ENCODE measurements at places on chromosomes 1 and 21. TPM values are rescaled to one million over a fixed set of nuclear protein-coding genes. Genes with fewer than 3 reads are reported as not detected.

RGSL1 gene
- not detected for total RNA-seq

IL12RB2 gene
- 0.64 TPM for total RNA-seq

OR6N1 gene
- total RNA-seq = not detected

CELSR2 gene
- total RNA-seq = 9.6 TPM

HSD3B2 gene
- not detected for total RNA-seq

CRNN gene
- not detected for total RNA-seq

ZBTB40 gene
- 21.9 TPM for total RNA-seq

UBQLN4 gene
- total RNA-seq = 47.0 TPM

HAX1 gene
- 65.9 TPM for total RNA-seq

SLC16A1 gene
- 44.4 TPM for total RNA-seq

EVA1C gene
- 43.3 TPM for total RNA-seq

RNU1-2 gene
- total RNA-seq = 2,125 TPM

CYYR1 gene
- 23.8 TPM for total RNA-seq

- no peak for DNase-seq
Observed at GRCh38 chr1:83693427-83694126, 305.4 kb downstream of the TTLL7 start.

- DNase-seq = no peak
Observed at GRCh38 chr1:65371544-65371943, 48.9 kb upstream of the LEPR start.

DNA sequence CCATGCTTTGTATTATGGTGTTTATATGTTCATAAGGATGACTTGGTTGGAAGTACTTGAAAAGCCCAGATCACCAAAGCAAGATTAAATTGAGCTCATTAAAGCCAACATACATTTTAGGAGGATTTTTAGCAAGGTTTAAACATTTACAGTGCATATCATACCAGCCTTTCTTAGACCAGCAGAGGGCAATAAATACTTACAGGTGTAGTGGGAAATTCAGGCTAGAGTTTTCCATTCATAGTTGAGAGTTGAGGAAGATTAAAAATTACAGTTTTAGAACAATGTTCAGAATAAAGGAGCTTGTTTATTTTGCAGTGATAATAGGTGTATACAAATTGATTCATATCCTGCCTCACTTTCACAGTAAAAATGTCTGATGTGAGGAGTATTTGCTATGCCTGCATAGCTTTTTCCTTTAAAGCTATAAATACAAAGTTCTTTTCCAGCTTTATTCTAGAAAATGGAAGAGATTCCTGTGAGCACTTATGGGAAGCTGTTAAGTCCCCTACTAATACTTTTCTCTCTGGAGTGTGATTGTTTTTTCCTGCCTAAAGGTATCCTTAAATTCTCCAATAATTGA is 35.3 kb downstream of the DTL start:
- no peak for DNase-seq

DNA sequence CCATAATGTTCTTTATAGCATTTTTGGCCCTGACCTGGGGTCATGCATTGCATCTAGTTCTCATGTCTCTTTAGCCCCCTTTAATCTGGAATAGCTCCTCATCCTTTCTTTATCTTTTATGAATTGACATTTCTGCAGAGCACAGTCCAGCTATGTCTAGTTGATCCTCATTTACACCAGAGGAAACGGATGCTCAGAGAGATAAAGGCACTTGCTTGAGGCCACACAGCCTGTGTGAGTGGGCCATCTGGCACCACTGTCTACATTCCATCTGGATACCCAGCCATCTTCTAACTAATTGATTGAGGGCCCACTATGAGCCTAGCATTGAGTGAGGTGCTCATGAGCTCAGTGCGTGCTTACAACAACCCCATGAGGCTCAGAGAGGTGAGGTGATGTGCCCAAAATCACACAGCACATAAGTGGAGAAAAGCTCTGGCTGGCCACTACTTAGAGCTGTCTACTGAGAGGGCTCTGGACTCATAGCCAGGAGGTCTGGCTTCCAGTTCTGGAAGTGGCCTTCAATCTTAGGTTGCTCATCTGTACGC is 3.5 kb downstream of the HPCA start:
- DNase-seq = no peak

- no peak for DNase-seq
Observed at GRCh38 chr1:18542351-18542750, 61.6 kb downstream of the KLHDC7A start.

GRCh38 chr1:76122271-76122670 is 47.7 kb downstream of the ST6GALNAC3 start:
- DNase-seq = no peak

- no peak for DNase-seq
Observed at GRCh38 chr1:111489604-111490003, 13.8 kb downstream of the ADORA3 start.

GRCh38 chr1:234871039-234871709 is 257.5 kb downstream of the TOMM20 start:
- peak; percentile 14 for DNase-seq

- no peak for DNase-seq
Observed at GRCh38 chr1:93324486-93325464, 20.9 kb upstream of the DR1 start.

DNA sequence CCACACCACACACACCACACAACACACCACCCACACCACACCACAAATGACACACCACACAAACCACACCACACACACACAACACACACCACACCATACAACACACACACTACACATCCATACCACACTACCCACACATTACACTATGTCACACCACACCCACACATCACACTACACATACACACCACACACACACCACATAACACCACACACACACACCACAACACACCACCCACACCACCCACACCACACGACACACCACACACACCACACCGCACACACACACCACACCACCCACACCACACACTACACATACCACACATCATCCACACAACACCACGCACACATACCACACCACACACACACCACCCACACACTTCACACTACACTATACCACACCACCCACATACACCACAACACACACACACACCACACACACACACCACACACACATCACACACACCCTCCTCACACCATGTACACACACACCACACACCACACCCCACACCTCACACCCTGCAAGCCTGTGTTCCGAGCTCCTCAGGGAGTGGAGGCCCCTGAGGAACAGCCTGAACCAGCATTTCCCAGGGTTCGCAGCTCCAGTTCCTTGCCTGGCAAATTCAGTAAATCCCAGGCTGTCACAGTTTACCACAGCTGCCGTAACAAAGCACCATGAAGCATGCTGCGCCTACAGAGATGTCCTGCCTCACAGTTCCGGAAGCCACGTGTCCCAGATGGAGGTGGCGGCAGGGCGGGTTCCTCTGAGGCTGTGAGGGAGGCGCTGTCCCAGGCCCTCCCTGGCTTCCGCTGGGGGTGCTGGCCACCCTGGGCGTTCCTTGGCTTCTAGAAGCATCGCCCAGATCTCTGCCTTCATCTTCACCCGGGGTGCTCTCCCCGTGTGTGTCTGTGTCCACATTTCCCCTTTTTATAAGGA is 69.8 kb upstream of the ATP5PO start:
- no peak for DNase-seq

- DNase-seq = no peak
Observed at GRCh38 chr1:36182734-36183133, 26.8 kb downstream of the MAP7D1 start.

DNA sequence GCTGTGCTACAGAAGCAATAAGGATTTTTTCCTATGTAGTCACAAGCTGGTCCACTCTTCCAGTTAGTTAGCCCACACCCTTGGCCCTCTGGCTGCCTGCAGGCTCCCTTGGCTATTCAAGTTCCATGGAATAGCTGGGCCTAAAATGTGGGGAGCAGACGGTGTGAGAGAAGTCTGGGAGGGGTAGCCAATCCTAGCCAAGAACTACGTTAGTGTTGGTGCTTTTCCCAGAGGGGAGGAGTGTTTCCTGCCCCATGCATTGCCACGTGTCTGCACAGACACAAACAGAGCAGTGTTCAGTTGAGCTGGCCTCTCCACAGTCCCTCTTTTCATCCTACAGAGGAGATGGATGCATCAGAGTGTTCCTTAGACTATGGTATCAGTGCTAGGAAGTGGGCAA is 59.0 kb upstream of the IPO9 start:
- no peak for DNase-seq

DNA sequence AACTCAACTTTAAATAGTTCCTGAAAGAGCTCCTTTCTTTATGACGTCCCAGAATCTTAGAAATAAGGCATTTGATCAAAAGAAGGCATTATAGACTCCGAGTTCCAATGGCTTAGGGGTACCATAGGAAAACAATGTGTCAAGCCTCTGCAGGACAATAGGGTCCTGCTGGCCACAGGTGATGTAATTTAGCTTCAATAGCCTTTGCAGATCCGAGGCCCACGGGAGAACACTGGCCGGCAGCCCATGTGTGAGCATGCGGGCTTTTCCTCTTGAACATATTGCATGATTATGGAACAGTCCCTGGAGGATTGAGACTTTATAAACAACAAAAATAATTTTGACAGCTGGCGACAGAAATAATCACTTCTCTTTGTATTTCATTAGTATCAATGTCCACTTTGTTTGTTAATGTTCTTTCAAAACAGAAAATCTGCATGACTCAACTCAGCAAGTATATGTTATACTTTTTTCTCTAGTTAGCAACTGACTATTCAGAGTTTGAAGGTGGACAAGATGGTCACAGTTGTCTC is 49.0 kb upstream of the NR5A2 start:
- DNase-seq = no peak

DNA sequence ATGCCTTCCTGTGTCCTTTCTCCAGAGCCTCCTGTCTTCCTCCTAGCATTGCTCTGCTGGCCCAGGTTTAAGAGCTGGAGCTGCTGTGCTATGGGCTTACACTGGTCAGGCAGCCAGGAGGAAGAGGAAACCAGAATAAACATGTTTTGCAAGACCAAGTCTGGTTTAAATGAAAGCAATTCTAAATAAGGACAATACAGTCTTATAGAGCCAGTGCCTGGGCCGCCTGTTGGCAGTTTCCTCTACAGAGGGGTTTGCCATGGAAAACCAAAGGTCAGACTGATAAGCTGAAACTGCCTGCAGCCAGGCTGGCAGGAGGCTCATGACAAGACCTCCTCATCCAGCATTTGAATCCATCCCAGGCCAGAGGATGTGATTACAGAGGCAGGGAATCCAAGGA is 92.9 kb upstream of the FGGY start:
- no peak for DNase-seq

DNA sequence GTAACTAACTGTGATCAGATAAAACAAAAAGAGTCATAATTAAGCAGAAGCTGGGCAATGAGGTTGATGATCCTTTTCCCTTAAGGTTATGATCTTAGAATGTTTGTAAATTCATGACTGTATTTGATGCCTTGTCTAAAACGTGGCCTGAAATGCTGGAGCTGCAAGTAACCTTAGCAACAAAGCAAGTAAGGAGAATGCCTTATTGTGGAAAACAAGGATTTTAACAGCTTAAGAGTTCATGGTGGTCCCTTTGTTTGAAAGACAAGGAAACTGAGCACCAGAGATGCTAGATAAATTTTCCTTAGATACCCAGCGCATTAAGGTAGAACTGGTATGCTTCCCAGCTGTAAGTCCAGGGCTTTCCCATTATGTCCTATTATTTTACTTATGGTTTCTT is 25.7 kb upstream of the XPR1 start:
- no peak for DNase-seq

DNA sequence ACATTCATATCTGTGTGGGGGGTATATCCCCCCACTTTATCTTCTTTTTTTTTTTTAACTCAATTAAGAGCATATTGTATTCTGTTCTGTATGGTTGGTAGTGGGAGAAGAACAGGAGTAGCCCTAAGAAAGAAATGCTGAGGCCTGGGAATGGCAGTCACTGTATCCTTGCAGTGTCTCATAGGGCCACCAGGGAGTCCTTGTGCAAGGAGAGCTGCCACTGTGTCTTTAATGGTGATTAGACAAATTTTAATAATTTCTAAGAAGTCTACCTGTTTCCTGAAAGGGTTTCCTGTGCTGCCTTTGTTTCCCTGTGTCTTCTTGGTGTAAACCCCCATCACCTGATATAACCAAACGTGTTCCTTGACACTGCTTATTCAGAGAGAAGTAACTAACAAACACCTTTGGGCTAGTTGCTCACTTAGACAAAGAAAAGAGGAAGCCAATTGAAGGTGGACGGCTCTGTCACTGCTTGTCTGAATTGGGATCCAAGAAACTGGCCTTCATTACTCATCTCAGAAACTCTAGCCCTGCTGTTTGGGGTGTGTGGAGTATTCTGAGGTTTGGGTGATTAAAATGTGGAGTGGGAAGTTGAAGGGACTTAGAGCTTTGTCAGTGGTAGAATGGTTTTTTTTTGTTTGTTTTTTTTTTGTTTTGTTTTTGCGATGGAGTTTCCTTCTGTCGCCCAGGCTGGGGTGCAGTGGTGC is 15.2 kb downstream of the GIPC2 start:
- no peak for DNase-seq

GRCh38 chr1:181159451-181160140 is 71.1 kb downstream of the IER5 start:
- no peak for DNase-seq

GRCh38 chr1:65259816-65260215 is 49.5 kb upstream of the DNAJC6 start:
- DNase-seq = no peak

GRCh38 chr1:184974056-184974836 is at the start of gene NIBAN1:
TSS of gene NIBAN1 (minus strand) at chr1:184974508. CDS start at chr1:184974356, 152 bp downstream.
- DNase-seq = peak; percentile 65

DNA sequence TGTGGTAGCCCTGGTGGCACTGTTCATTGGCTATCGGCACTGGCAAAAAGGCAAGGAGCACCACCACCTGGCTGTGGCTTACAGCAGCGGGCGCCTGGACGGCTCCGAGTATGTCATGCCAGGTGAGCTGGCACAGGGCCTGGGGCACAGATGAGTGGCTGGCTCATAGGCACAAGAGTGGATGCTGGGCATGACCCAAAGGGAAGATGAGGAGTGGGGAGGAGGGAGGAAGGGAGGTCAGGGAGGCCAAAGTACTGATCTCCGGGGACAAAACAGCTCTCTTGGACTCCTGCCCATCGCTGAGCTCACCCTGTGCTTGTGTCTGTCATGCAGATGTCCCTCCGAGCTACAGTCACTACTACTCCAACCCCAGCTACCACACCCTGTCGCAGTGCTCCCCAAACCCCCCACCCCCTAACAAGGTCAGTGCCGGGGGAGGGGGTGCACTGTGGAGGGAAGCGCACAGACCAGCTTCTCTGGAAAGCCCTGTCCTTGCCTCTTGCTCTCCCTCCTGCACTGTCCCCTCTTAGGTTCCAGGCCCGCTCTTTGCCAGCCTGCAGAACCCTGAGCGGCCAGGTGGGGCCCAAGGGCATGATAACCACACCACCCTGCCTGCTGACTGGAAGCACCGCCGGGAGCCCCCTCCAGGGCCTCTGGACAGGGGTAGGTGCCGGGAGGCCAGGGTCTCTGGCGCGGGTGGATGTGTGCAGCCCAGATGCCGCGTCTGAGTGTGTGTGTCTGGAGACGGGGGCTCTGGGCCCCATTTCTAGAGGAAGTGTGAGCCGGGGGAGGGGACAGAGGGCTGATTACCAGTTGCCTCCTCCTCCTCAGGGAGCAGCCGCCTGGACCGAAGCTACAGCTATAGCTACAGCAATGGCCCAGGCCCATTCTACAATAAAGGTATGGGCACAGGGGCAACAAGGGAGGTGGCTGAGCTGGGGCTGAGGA is 7.3 kb upstream of the LRRC71 start:
- DNase-seq = no peak

GRCh38 chr1:47705517-47706130 is 267.8 kb downstream of the FOXD2 start:
- DNase-seq = no peak
